Keratinocyte (primary cell): ENCODE measurements at places on chromosomes 12 and 14.

DNA sequence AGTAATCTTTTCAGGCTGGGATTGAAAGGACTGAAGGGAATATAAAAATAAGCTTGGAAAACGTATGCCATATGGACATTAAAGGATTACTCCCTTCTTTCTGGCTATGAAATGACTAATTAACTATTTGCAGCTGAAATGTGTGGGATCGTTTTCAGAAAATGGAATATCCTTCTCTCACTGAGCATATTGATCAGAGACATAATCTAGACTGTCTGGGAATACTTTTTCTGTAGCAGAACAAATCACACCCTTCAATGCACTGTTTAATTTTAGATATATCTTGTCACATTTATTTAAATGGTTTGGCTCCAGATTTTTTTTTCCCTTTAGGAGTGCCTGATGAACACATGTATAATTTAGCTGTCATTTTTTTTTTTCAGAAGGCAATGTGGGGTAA, 10.8 kb upstream of the ACTR10 start:
- DNase-seq = no peak
- H3K4me3 ChIP-seq = no peak overlapping the region
- H3K36me3 ChIP-seq = no peaks in the 10 kb centered on the region
- no peaks in the 10 kb centered on the region for H3K27me3 ChIP-seq
- no peaks in the 10 kb centered on the region for H3K4me1 ChIP-seq

DNA sequence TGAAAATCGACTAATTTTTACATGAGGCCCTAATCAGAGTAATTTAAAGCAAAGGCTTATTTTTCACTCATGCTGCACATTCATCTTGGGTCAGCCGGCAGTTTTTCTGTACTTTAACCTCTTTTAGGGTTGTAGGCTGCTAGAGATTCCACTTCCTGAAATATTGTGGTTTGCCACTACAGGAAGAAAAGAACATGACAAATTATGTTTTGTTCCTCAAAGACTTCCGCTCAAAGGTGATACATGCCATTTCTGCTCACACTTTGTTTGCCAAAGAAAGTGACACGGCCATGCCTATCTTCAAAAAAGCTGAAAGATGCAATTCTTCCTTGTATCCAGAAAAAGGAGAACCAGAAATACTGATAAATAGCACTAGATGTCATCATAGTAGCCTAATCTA, 183.4 kb upstream of the PPFIA2 start:
- no peaks in the 10 kb centered on the region for H3K27me3 ChIP-seq
- H3K27ac ChIP-seq = no peak overlapping the region
- H3K4me1 ChIP-seq = no peaks in the 10 kb centered on the region
- DNase-seq = no peak
- no peaks in the 10 kb centered on the region for H3K36me3 ChIP-seq
- no peak overlapping the region for H3K4me3 ChIP-seq

DNA sequence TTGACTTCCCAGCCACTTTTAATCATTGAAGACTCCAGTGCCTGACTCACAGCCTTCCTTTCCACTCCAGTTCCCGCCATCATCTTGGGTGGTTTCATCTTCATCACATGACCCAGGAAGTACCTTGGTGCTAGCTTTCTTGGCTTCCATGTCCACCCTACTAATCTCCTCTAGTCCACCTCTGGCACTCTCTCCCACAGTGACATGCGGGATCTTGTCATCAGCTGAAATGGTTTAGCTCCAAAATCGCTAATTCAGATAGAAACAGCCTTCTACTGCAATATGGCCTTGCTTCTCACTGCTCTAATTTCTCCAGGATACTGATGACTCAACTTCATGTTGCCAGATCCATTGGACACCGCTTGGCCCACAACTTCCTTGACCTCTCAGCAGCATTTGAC, 24.5 kb downstream of the WDR20 start:
- H3K36me3 ChIP-seq = peaks cover 7% of the 10 kb centered on the region
- peaks cover 2% of the 10 kb centered on the region for H3K4me1 ChIP-seq
- H3K27me3 ChIP-seq = no peaks in the 10 kb centered on the region

GRCh38 chr14:23562822-23563472, 4.6 kb downstream of the AP1G2 start:
- H3K4me1 ChIP-seq = peaks cover 11% of the 10 kb centered on the region
- H3K36me3 ChIP-seq = peaks cover 50% of the 10 kb centered on the region
- no peaks in the 10 kb centered on the region for H3K27me3 ChIP-seq
- no peak overlapping the region for H3K4me3 ChIP-seq
- DNase-seq = no peak

GRCh38 chr14:73424453-73424852, 33.9 kb downstream of the NUMB start:
- H3K27me3 ChIP-seq = no peaks in the 10 kb centered on the region
- H3K4me1 ChIP-seq = no peaks in the 10 kb centered on the region
- no peak overlapping the region for H3K27ac ChIP-seq
- H3K4me3 ChIP-seq = no peak overlapping the region

DNA sequence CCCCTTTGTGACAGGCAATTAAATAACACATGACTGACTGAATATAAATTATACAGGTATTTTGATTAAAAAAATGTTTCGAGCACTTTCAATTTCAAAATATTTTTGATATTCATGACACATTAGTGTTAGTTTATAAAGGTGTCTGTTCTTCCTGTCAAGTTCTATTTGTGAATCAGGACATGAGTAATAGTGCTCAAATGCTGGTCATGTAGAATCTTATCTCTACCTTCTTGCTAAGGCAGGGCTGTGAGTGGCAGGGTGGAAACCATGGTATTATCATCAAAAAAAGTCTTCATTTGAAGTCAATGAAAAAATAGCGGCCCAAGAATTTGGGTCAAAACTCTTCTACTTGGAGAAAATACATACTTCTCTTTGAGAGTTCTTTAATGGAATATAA, 250.2 kb downstream of the DACT1 start:
- no peak for DNase-seq
- no peaks in the 10 kb centered on the region for H3K27me3 ChIP-seq
- no peaks in the 10 kb centered on the region for H3K36me3 ChIP-seq
- H3K4me3 ChIP-seq = no peak overlapping the region
- H3K27ac ChIP-seq = no peak overlapping the region

- H3K4me1 ChIP-seq = no peaks in the 10 kb centered on the region
- DNase-seq = no peak
- H3K4me3 ChIP-seq = no peak overlapping the region
- H3K27ac ChIP-seq = no peak overlapping the region
- no peaks in the 10 kb centered on the region for H3K27me3 ChIP-seq
These were observed 133.2 kb downstream of the SLC38A4 start for GRCh38 chr12:46692606-46693005.

GRCh38 chr14:50355692-50356091, 41.0 kb downstream of the CDKL1 start:
- H3K27me3 ChIP-seq = no peaks in the 10 kb centered on the region
- no peak overlapping the region for H3K27ac ChIP-seq

DNA sequence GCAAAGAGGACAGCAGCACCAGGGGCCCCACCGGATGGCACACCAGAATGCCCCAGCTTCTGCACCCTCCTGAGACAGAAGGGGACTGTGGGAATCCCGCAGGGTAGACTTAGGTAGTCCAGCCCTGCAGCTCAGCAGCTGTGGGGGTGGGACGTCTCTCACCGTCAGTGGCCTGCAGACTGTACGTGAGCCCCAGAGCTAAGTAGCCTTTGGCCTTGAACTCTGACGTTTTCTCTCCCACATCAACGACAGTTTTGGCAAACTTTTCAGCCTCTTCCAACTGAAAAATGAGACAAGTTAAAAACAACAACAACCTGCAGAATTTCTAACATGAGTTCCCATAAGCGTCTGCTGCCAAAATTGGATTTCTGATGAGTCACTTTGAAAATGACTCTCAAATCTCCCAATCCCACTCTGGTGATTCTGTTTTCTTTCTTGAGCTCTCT, 161.4 kb downstream of the TTC7B start:
- no peak overlapping the region for H3K4me3 ChIP-seq
- no peaks in the 10 kb centered on the region for H3K27me3 ChIP-seq
- H3K36me3 ChIP-seq = peaks cover 6% of the 10 kb centered on the region
- DNase-seq = no peak

- H3K4me1 ChIP-seq = no peaks in the 10 kb centered on the region
- no peaks in the 10 kb centered on the region for H3K27me3 ChIP-seq
- H3K36me3 ChIP-seq = no peaks in the 10 kb centered on the region
- no peak overlapping the region for H3K27ac ChIP-seq
- no peak for DNase-seq
These were observed 45.3 kb downstream of the IFNG-AS1 start for GRCh38 chr12:68034567-68034966.

DNA sequence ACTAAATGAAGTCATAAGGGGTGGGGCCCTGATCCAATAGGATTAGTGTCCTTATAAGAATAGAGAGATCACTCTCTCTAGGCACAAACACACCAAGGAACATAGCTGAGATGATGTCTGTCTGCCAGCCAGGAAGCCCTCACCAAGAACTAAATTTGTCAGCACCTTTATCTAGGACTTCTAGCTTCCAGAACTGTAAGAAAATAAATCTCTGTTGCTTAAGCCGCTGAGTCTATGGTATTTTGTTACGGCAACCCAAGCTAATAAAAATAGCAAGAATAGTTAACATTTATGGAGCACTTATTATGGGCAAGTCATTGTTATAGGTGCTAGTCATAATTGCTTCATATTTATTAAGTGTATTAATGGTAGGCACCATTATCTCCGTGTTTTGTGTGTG, 249.6 kb downstream of the MSRB3 start:
- no peaks in the 10 kb centered on the region for H3K36me3 ChIP-seq
- DNase-seq = no peak
- H3K4me3 ChIP-seq = no peak overlapping the region

GRCh38 chr12:120199595-120200306, 1.2 kb downstream of the RPLP0 start:
- no peak for DNase-seq
- H3K27ac ChIP-seq = peak overlapping the region; percentile 89

DNA sequence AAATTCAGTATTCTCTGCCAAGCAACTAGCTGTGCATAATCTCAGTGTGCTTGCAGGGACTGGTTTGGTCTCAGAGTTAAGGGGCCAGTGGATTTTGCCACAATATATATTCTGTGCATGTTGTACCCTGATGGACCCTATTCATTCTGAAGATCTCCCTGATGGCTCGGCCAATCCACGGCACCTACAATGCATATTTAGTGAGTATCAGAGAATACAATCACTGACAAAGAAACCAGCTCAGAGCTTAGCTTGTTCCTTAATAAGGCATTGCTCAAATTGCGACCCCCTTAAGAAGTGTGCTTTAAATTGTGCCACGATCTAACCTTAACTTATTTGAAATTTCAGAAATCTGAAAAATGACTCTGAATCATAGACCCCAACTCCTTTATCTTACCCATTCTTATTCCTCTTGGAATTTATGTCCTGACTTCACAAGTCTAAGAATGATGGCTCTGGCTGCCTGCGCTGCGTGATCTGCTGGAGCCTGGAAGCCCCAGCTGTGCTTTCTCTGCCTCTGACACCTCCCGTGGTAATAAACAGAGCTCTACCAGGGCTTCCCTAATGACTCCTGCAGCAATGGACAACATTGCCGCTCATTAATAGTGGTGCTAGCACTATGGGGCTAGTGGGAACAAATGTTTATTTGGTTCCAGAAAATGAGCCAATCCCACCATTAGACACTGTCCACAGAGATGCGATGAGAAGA, 9.0 kb upstream of the DCAF4 start:
- no peaks in the 10 kb centered on the region for H3K4me1 ChIP-seq
- H3K27me3 ChIP-seq = peaks cover 19% of the 10 kb centered on the region
- no peak overlapping the region for H3K4me3 ChIP-seq

GRCh38 chr14:36866867-36867266, 205.2 kb downstream of the PAX9 start:
- no peak for DNase-seq
- H3K4me3 ChIP-seq = no peak overlapping the region
- no peak overlapping the region for H3K27ac ChIP-seq
- H3K4me1 ChIP-seq = no peaks in the 10 kb centered on the region
- no peaks in the 10 kb centered on the region for H3K27me3 ChIP-seq
- H3K36me3 ChIP-seq = no peaks in the 10 kb centered on the region

DNA sequence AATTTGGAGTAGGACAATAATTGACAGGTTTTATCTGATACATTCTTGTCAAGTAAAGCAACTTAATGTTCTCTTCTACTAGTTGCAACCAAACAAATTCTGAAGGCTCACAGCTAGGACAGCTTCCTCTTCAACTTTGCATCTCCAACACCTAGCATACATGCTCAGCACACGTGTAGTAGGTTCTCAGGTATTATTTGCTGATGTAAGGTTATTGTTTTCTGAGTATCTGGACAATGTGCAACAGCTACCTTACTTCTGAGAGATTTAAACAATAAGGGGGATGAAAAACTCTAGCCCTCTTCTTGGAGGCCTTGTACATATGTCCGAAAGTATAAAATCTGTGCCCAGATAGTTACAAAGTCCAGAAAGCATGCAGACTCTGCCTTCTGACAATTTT, 15.5 kb upstream of the FLRT2 start:
- no peak overlapping the region for H3K27ac ChIP-seq
- no peaks in the 10 kb centered on the region for H3K36me3 ChIP-seq
- H3K27me3 ChIP-seq = no peaks in the 10 kb centered on the region
- peaks cover 18% of the 10 kb centered on the region for H3K4me1 ChIP-seq
- no peak for DNase-seq
- H3K4me3 ChIP-seq = no peak overlapping the region

DNA sequence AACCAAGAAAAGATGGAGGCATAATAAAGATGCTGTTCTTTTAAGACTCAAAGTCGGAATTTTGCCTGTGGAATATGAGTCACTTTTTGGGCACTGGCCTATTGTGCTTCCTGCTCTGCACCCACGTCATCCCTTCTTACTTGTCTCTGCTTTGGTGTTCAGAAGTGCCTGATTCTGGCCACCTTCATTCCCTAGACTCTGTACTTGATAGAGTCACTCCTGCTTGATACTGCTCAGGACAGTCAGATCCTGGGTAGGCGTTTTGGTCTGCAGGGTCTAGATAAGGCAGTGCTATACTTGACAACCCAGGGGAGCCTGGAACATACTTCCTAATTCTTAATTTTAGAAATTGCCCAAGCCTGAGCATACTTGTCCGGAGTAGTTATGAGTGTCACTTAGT, 1.9 kb downstream of the LRRK2 start:
- H3K4me3 ChIP-seq = no peak overlapping the region
- H3K4me1 ChIP-seq = peaks cover 16% of the 10 kb centered on the region
- no peaks in the 10 kb centered on the region for H3K36me3 ChIP-seq
- H3K27me3 ChIP-seq = no peaks in the 10 kb centered on the region
- H3K27ac ChIP-seq = no peak overlapping the region

DNA sequence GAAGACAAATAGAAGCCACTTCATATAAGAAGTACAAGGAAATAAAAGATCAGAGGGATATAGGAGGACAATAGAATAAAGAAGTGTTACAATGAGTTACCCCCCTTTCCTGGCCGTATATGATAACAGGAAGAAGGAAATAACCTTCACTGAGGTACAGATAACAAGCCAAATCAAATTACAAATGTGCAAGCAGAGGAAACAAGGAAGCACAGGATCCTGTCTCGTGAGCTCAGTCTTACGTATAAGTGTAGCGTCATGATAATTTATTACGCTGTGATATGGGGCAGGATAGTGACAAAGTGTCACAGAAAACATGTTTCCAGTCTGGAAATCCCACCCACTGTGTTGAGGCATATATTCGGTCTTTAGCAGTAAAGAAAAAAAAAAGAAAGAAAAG, 26.5 kb downstream of the CRACR2A start:
- H3K27ac ChIP-seq = no peak overlapping the region
- H3K27me3 ChIP-seq = no peaks in the 10 kb centered on the region
- no peak overlapping the region for H3K4me3 ChIP-seq
- H3K36me3 ChIP-seq = no peaks in the 10 kb centered on the region

GRCh38 chr14:91419044-91419397, 1.4 kb upstream of the CCDC88C start:
- peaks cover 22% of the 10 kb centered on the region for H3K4me1 ChIP-seq
- no peaks in the 10 kb centered on the region for H3K36me3 ChIP-seq
- no peak overlapping the region for H3K27ac ChIP-seq
